WTC11 (cell line): ENCODE measurements at places on chromosomes 12 and 14. TPM values are rescaled to one million over a fixed set of nuclear protein-coding genes. Genes with fewer than 3 reads are reported as not detected.

Gene CTDSP2
- total RNA-seq: 97.0 to 122 TPM (median 101 TPM) in 3 replicates

DNA sequence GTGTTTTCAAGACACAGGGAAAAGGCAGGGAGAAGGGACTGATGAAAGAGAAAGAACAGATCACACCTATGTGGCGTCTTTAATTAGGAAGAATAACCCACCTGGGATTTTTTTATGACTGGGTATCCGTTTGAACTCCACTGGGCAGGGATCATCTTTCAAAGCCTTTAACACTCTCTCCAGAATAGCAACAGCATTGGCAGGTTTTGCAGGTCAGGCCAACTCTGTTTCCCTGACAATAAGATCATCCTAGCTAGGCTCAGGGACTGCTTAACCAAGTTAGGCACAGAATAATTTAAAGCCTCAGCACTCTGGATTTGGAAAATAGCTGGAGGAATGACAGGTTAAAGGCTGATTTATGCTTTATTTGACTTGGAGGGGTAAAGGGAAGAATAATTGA, 117.6 kb downstream of the SUDS3 start:
- no peak for DNase-seq
- no peak overlapping the region for H3K4me3 ChIP-seq
- peaks cover 7% of the 10 kb centered on the region for H3K36me3 ChIP-seq

Gene CLEC2B
- 0.20 TPM in 1 of 3 replicates, not detected in the others for total RNA-seq

Gene HOXC9
- total RNA-seq: not detected in 3 replicates

- H3K36me3 ChIP-seq: no peaks in the 10 kb centered on the region
- H3K4me3 ChIP-seq: no peak overlapping the region
- no peak for DNase-seq
Observed at GRCh38 chr14:26289891-26290486, 307.8 kb downstream of the NOVA1 start.

DNA sequence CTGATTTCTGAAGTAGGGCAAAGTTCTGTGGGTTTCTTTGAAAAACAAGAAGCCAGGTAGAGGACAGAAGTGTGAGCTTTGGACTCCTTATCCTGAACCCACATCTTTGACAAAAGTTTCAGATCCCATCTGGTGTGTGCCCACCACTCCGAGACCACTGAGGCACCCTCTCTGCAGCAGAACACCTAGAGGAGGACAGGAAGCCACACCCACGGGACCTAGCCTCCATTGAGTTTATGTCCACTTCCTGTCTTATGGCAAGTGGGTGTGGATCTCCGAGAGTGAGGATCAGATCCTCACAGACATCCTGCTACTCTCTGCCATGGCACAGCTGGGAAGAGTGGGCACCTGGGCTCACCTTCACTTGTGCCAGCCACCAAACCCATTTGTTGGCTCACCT, 16.8 kb upstream of the OR6S1 start:
- peak overlapping the region; percentile 77 for H3K4me3 ChIP-seq
- no peak for DNase-seq
- H3K27me3 ChIP-seq: peaks cover 64% of the 10 kb centered on the region
- peaks cover 36% of the 10 kb centered on the region for H3K4me1 ChIP-seq
- no peak overlapping the region for H3K27ac ChIP-seq

DNA sequence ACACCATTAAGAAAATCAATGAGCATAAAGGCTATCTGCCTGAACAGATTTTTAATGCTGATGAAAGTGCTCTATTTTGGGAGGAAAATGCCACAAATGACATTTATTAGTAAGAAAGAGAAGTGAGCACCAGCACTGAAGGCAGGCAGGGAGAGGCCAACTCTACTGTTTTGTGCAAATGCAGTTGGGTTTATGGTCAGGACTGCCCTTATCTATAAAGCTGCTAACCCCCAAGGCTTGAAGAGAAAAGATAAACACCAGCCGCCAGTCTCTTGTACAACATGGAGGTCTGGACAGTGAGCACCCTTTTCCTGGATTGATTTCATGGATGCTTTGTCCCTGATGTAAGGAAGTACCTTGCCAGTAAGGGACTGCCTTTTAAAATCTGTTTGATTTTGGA, 246.8 kb upstream of the SFSWAP start:
- H3K4me1 ChIP-seq: no peaks in the 10 kb centered on the region
- no peak for DNase-seq
- no peak overlapping the region for H3K4me3 ChIP-seq
- no peaks in the 10 kb centered on the region for H3K36me3 ChIP-seq
- no peak overlapping the region for H3K27ac ChIP-seq

Gene VIPAS39
- total RNA-seq: 17.0 to 18.5 TPM (median 17.9 TPM) in 3 replicates

- H3K27ac ChIP-seq: peak overlapping the region; percentile 10
- DNase-seq: no peak
- no peaks in the 10 kb centered on the region for H3K27me3 ChIP-seq
Observed at GRCh38 chr12:106125351-106126095, 13.2 kb downstream of the NUAK1 start.

GRCh38 chr14:101500061-101500460, 61.2 kb upstream of the DIO3 start:
- peaks cover 30% of the 10 kb centered on the region for H3K4me1 ChIP-seq
- H3K36me3 ChIP-seq: peaks cover 3% of the 10 kb centered on the region; the same call in 1 of the 2 replicates
- DNase-seq: no peak
- H3K27ac ChIP-seq: no peak overlapping the region
- H3K4me3 ChIP-seq: no peak overlapping the region
- peaks cover 13% of the 10 kb centered on the region; the same call in 1 of the 2 replicates for H3K27me3 ChIP-seq

DNA sequence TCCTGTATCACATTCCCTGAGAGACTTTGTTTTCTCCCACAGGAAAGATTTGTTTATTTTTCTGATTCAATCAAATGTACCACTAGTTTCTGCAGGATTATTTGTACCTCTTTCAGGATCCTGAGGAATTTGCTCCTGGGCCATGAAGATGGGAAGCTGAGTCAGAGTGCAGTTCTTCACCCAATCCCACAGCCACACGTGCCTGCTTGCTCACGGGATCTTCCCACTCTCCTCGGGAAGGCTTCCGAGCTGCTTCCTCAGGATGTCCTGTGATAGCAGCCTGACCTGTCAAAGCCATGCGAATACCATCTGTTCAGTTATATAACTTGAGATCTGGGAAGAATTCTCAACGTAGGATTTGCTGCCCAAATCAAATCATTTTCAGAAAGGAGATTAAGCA, 41.8 kb upstream of the HIF1A start:
- no peaks in the 10 kb centered on the region for H3K36me3 ChIP-seq
- H3K4me3 ChIP-seq: no peak overlapping the region
- no peaks in the 10 kb centered on the region for H3K27me3 ChIP-seq
- no peak overlapping the region for H3K27ac ChIP-seq
- no peaks in the 10 kb centered on the region for H3K4me1 ChIP-seq

Gene PLCZ1
- not detected in 3 replicates for total RNA-seq

DNA sequence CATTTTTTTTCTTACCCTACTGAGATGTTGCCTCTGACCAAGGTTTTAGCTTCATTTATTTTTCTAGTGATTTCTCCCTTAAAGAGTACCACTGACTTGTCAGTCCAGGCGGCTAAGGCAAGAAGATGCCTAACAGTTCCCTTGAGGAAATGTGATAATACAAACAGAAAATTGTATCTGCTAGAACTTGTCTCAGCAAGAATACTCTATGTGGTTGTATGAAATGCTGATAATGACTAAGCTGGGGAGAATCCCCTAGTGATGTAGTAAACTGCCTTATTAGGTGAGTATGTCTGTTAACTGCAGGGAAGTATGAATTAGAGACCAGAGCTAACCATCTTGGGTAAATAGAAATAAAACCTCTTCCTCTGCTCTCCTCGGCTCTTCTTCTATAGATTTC, 6.7 kb downstream of the C12orf54 start:
- H3K4me1 ChIP-seq: no peaks in the 10 kb centered on the region
- H3K36me3 ChIP-seq: no peaks in the 10 kb centered on the region
- peaks cover 15% of the 10 kb centered on the region for H3K27me3 ChIP-seq
- DNase-seq: no peak
- H3K27ac ChIP-seq: no peak overlapping the region

DNA sequence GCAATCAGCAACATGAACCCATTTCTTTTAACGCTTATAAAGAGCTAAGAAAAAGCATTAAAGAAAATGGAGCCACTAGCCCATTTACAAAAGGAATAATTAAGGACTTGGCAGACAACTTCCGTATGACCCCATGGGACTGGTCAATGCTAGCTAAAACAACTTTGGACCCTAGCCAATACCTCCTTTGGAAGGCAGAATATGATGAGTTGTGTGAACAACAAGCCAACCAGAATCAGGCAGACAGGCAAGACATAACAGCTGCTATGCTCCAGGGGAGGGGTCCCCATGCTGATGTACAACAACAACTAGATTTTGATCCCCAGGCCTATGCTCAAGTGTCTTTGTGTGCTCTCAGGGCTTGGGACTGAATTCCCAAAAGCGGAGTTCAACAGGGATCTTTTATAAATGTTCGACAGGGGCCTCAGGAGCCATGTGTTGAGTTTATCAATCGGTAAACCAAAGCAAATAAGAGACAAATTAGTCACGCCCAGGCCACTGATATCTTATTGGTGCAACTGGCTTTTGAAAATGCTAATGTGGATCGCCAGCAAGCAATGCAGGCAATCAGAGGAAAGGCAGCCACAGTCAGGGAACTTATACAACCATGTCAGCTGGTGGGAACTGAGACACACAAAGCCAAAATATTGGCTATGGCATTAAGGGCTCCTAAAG, 254.4 kb upstream of the DIO2 start:
- H3K4me3 ChIP-seq: no peak overlapping the region
- no peak for DNase-seq
- peaks cover 91% of the 10 kb centered on the region for H3K27me3 ChIP-seq
- H3K4me1 ChIP-seq: peaks cover 39% of the 10 kb centered on the region
- peaks cover 8% of the 10 kb centered on the region; the same call in 1 of the 2 replicates for H3K36me3 ChIP-seq

GRCh38 chr14:39203659-39204606, 28.9 kb downstream of the PNN start:
- H3K27ac ChIP-seq: peak overlapping the region; percentile 59
- no peak overlapping the region for H3K4me3 ChIP-seq
- H3K36me3 ChIP-seq: no peaks in the 10 kb centered on the region

GRCh38 chr14:57080691-57081090, 188.0 kb downstream of the EXOC5 start:
- peaks cover 2% of the 10 kb centered on the region for H3K36me3 ChIP-seq
- H3K27ac ChIP-seq: no peak overlapping the region
- H3K4me3 ChIP-seq: no peak overlapping the region
- DNase-seq: no peak
- H3K4me1 ChIP-seq: peaks cover 28% of the 10 kb centered on the region

Gene GPR33
- total RNA-seq: not detected in 3 replicates

DNA sequence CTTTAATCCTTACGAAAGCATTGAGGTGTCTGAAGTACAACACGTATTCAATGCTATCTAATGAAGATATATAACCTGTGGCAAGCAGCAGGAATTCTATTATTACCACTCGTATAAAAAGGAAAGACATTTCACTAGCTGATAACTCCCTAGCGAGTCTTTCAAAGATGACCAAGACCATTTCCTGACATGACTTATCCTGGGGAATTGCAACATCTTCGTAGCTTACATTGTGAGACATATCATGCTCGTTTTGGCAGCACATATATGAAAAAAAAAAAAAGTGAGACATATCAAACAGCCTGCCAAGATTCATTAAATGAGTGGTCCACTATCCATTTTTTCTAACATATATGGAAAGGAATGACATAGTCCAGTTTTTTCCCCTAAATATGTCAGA, 337.0 kb downstream of the FSCB start:
- H3K4me3 ChIP-seq: no peak overlapping the region
- no peaks in the 10 kb centered on the region for H3K27me3 ChIP-seq
- H3K4me1 ChIP-seq: peaks cover 3% of the 10 kb centered on the region; the same call in 1 of the 2 replicates
- peaks cover 7% of the 10 kb centered on the region for H3K36me3 ChIP-seq
